Activated naive CD8-positive, alpha-beta T cell treated with anti-CD3 and anti-CD28 coated beads for 36 hours (primary cell): ENCODE measurements at places on chromosomes 12 and 14. TPM values are rescaled to one million over a fixed set of nuclear protein-coding genes. Genes with fewer than 3 reads are reported as not detected.

- peaks cover 6% of the 10 kb centered on the region for H3K27me3 ChIP-seq
- H3K36me3 ChIP-seq = no peaks in the 10 kb centered on the region
- no peak overlapping the region for H3K27ac ChIP-seq
- peaks cover 6% of the 10 kb centered on the region for H3K4me1 ChIP-seq
Measured at GRCh38 chr12:94707892-94708291, 57.5 kb upstream of the TMCC3 start.

GRCh38 chr12:132766380-132767085 is 4.9 kb upstream of the ANKLE2 start:
- peaks cover 42% of the 10 kb centered on the region for H3K4me1 ChIP-seq
- H3K27ac ChIP-seq = no peak overlapping the region
- peaks cover 27% of the 10 kb centered on the region for H3K36me3 ChIP-seq
- H3K4me3 ChIP-seq = no peak overlapping the region
- peaks cover 5% of the 10 kb centered on the region for H3K27me3 ChIP-seq
- no peak for DNase-seq

The CNOT2 gene
- 61.1 TPM for total RNA-seq

- peaks cover 6% of the 10 kb centered on the region for H3K27me3 ChIP-seq
- DNase-seq = no peak
- no peak overlapping the region for H3K27ac ChIP-seq
Measured at GRCh38 chr12:98182821-98183220, 332.6 kb upstream of the TMPO start.

- H3K27me3 ChIP-seq = no peaks in the 10 kb centered on the region
- DNase-seq = no peak
- H3K36me3 ChIP-seq = peaks cover 3% of the 10 kb centered on the region
- no peak overlapping the region for H3K4me3 ChIP-seq
Measured at GRCh38 chr12:113850309-113851056, 115.6 kb downstream of the RBM19 start.

DNA sequence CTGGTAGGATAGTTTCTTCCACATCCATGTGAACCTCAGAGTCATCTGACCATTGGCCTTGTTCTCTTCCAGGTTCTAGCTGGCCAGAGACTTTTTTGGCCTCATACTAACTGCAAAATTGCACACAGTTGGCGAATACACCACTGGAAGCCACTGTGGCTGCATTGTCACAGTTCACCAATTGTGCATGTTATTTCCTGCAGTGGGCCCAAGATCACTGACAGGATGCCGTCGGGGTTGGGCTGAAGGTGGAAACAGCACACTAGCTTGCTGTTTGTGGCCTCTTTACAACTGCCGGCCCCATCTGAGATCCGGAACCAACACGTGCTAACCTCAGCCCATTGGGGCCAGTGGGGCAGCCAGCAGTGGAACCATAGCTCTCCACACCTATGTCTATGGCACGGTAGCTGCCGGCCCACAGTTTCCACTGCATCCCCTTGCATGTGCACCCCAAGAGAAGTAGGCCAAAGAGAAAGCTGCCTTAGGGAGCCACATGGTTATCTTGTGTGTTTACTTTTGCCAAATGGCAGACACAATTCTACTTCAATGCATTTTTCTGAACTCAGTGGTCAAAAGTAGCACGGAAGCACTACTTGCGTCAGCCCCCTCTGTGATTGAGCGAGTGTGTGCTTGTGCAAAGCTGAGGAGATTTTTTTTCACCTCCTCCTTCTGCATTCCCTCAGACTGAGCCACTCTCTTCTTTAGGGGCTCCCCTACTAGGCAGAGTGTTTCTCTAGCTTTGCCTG is 464.0 kb downstream of the RAD51B start:
- no peaks in the 10 kb centered on the region for H3K27me3 ChIP-seq
- H3K4me1 ChIP-seq = peaks cover 85% of the 10 kb centered on the region
- H3K4me3 ChIP-seq = peak overlapping the region; percentile 54
- peaks cover 13% of the 10 kb centered on the region for H3K36me3 ChIP-seq
